Epithelial cell of prostate (primary cell): ENCODE measurements at places on chromosomes 13 and 19.

DNA sequence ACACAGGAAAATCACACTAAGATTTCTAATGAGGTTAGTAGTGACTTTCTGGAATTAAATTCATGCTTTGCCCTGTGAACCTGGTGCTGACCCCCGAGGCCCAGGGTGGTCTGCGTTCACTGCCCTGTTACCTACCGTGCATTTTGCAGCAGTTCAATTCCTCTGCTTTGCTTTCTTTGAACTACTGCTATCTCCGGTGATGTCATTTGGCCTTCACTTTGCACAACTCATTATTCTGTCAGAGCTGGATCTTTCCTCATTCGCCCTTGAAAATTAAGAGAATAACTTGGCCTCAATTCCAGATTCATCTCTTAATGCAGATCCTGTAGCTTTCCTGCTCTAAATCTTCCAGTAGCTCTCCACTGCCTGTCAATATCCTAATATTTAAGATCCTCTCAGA is 8.8 kb upstream of the LRRC63 start:
- DNase-seq, result no peak

GRCh38 chr19:56748378-56748777 is 76.8 kb upstream of the ZNF835 start:
- DNase-seq, result no peak

GRCh38 chr19:19379527-19379926 is 25.9 kb upstream of the GATAD2A start:
- no peak for DNase-seq

- DNase-seq, result no peak
Measured at GRCh38 chr19:53157626-53158025, 1.2 kb downstream of the ZNF347 start.

DNA sequence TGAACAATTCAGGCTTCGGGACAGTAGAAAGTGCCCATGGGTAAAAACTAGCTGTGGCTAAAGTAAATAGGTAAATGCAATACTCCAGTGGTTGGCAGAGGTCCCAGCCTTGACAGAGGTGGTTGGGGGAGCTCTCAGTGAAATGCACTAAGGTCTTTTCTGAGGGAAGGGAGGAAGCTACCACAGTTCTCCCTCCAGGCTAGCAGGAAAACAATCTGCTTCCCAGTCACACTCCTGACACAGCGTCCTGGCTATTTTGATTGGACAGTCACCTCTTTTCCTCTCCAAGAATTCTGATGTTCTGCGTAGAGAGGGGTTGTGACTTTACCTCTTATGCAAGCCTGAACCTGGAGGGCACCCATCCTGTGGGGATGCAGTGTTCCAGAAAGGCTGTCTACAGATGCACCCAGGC is 128.7 kb downstream of the CYSLTR2 start:
- DNase-seq, result no peak

GRCh38 chr13:30307194-30307970 is at the start of gene KATNAL1:
TSS of gene KATNAL1 (minus strand) at chr13:30307551. CDS start at chr13:30283777, 23,774 bp downstream.
- DNase-seq, result no peak

- DNase-seq, result no peak
Measured at GRCh38 chr19:55220525-55220924, 8.0 kb downstream of the TMEM86B start.

- peak; percentile 24 for DNase-seq
Measured at GRCh38 chr13:27839809-27840467, 47.7 kb downstream of the GSX1 start.

DNA sequence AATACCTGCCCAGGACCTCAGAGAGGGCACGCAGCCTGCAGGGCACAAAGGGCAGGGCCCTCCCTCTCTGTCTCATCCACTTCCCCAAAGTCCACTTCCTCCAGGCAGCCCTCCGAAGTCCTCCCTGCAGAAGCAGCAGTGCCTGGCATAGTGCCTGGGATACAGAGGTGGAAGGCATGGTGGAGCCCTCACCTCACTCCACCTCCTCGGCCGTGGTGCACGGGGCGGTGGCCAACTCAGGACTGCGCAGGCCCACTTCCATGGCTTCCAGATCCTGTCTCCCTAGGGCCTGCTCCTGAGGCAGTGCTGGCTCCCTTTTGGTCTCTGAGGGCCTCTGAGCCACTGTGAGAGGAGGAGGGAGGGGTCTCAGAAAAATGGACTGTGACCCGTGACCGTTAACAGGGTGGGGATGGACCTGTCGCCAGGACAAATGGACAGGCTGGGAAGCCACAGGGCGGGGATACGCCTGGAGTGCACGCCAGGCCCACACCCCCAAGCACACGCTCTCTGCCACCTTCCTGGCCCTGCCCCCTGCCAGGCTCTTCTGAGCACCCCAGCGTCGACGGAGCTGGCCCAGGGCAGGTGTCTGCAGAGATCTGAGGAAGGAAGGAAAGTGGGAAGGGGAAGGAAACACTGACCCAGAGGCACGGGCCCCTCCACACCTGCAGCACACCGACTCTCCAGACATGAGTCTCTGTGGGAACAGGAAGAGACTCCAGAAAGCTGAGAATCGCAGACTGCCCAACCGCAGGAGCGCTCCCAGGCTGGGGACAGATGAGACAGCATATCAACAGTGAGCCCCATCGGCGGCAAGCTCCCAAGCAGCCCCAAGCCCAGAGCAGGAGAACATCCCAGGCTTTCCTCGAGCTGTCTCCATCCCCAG is 8.4 kb downstream of the REXO1 start:
- no peak for DNase-seq

DNA sequence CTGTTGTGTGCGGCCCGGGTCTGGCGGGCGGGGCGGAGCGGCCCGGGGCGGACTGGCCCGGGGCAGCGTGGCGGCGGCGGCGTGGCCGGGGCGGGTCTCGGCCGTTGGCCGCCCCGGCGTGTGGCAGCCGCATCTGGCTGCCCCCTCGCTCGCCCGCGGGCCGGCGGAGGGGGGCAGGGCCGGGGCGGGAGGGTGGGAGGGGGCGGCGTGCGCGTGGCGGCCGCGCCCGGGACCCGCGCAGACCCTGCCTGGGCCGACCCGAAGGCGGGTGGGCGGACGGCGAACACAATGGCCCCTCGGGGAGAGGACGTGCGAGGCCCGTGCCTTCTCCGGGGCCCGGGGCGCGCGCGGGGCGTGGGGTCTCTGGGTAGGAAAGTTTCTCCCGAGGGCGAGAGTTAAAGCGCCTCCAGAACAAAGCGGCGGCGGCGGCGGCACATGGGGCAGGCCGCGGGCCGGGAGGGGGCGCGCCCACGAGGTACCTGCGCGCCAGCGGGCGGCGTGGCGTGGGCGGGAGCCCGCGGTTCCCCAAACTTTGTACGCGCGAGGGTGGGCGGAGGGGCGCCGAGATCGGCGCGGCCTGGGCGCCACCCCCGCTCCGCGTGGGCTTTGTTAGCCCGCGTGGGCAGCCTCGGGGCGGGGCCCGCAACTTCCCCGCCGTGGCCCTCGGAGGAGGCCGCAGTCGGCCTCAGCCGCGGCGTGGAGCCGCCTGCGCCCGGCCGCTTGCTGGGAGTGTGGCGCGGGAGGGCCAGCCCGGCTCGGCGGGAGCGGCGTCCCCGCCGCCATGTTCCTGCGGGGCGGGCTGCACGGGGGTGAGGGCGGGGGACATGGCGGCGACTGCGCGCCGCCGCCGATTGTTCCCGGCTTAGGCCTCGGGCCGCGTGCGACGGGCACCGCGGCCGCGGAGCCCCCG is 764 bp downstream of the MIR17HG start:
- no peak for DNase-seq

- no peak for DNase-seq
Measured at GRCh38 chr19:48718711-48719231, 754 bp downstream of the MAMSTR start.

- no peak for DNase-seq
Measured at GRCh38 chr19:4583961-4584669, 24.6 kb upstream of the SEMA6B start.

GRCh38 chr13:43908156-43909126 is 28.7 kb downstream of the LACC1 start:
- DNase-seq, result peak; percentile 10

DNA sequence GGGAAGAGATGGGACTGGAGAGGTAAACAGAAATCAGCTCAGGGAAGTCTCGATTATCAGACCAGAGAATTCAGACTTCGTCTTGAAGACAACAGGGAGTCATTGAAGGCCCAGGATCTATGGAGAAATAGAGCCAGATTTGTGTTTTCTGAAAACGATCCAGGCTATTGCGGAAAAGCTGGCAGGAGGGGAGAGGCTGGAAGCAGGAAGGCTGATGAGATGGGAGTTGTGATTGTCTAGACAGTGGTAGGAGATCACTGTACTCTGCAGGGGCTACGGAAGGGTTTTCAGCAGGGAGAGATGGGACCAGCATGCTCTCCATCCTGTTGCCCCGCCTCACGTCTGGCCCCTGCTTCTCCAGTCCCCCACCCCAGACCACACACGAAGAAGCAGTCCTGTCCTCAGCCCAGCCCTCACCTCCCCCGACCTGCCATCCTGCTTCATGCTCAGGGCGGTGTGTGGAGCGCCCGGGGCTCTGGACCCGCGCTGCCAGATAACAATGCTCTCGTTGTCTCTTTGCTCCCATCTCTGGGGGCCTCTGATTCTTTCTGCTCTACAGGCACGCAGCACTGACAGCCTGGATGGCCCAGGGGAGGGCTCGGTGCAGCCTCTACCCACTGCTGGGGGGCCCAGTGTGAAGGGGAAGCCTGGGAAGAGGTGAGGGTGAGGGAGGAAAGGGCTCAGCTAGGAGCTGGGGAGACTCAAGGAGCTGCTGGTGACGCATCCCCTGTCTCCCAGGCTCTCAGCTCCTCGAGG is 1.9 kb downstream of the ARHGAP33 start:
- DNase-seq, result no peak

GRCh38 chr19:18214779-18215433 is 11.1 kb upstream of the RAB3A start:
- DNase-seq, result no peak

DNA sequence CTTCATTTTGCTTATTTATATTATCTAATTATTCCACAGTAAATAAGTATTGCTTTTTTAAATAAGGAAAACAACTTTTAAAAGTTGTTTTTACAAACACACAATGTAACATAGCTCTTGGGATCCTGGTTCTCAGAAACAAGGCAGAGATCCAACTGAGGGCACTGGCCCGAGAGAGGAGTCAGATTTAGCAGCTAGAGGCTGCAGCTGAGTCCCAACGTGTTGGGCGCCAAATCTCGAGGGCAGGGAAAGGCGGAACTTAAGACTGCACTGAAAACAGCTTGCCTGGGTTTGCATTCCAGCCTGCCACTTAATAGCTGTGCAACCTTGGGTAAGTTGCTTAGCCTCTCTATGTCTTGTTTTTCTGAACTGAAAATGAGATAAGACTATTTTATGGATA is 16.4 kb upstream of the WASF3 start:
- no peak for DNase-seq

DNA sequence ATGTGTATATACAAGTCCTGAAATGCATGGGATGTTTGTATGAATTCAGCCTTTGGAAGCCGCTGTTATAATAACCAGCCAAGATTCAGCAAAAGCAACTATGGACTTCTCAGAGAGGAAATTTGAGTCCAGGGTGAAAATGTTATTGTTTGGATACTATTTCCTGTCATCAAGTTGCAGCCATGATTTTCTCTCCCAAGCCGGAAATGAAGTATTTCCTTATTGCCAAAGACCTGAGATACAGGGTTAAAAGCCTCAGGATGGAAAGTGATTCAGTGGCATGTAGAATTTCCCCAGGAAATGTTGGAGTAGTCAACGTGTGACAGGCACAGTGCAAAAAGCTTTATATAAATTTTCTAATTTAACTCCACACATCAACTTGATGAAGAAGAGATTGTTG is 133.9 kb downstream of the IRS2 start:
- no peak for DNase-seq

DNA sequence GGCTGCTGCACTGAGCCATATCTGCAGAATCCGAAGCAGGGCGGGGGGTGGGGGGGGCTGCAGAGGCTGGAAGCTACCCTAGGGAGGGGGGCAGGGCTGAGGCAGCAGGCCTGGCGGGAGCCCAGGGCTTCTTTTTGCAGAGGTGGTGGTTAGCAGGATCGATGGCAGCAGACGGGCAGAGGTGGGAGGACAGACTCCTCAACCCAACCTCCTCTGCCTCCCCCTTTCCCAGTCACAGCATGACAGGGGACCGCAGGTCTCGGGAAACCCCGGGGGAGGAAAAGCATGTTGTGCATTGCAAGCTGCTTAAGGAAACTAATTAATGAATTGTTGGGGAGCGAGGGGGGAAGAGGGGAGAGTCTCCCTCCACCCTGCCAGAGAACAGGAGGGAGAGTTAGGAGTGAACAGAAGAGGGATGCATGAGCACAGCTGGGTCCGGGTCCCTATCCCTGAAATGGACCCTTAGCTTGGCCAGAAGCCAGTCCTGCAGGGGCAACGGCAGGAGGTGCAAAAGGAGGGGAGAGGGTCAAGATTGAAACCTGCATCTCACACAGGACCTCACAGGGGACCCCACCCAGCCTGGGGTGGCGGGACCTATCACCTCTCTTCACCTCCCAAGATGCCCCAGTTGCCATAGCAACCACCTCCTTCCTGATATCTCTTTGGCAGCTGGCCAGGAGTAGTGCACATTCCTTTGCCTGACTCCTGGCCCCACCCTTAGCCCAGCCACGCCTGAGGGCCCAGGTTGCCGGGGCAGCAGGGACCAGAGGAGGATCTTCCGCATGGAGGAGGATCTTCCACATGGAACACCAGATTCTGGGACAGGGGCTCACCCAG is 1.8 kb downstream of the FXYD7 start:
- no peak for DNase-seq

GRCh38 chr19:33426621-33427361 is 53.3 kb downstream of the CEBPG start:
- DNase-seq, result no peak

- DNase-seq, result no peak
Measured at GRCh38 chr19:38729653-38730469, 14.4 kb downstream of the CAPN12 start.

GRCh38 chr13:66765559-66765958 is 464.6 kb downstream of the PCDH9 start:
- no peak for DNase-seq
